Activated CD8-positive, alpha-beta memory T cell treated with anti-CD3 and anti-CD28 coated beads for 1 hour (primary cell): ENCODE measurements at places on chromosomes 2 and 18.

DNA sequence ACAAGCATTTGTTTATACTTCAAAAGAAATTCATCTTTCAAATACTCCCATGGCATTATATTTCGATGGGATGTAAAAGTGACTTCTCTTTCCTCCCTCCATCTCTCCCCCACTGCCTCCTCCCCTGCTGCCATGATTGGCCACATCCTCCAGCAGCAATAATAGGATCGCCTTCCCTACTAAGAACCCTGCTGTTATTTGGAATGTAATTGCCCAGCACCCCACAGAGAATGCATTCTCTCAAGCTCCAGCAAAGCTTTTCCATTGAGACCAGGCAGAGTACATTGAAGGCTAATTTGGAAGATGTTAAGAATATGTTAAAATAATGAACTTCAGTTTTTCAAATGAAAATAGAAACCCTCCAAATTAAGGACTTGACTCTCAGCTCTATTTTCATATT, 375.4 kb upstream of the ACVR2A start:
- DNase-seq, result no peak

DNA sequence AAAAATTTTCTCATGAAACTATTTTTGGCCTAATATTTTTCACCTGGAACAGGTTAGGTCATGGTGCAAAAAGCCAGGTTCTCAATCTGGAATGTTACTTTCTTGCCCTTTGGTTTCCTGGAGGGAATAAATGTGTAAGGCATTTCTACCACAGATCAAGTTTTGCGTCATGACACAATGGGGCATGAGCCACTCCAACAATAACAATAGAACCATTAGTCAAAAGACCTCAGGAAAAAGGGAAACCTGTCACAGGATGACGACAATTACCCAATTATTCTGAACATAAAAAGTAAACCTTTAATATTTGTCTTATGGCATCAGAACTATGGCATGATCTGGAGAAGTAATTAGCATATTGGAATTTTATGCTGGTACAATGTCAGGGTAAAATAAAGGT, 88.2 kb upstream of the HNRNPA3 start:
- DNase-seq, result no peak

GRCh38 chr2:64067326-64067725, 48.1 kb upstream of the VPS54 start:
- no peak for DNase-seq

GRCh38 chr2:240213226-240213475, 72.7 kb upstream of the OTOS start:
- no peak for DNase-seq

DNA sequence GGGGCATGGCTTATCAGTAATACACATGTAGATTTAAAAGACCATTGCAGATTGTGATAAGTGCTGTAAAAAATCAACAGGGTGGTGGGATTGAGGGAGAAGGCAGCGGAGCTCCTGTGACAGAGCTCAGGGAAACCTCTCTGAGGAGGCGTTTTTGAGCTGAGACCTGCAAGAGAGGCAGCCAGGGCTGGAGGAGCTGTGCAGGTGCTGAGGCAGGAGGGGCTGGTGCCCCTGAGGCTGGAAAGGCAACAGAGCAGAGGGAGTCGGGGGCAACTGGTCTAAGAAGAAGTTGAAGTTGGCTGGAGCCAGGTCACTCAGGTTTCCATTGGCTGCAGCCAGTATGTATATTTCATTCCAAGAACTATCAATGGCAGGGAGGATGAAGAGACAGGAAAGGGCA, 47.6 kb downstream of the KLHL29 start:
- no peak for DNase-seq

DNA sequence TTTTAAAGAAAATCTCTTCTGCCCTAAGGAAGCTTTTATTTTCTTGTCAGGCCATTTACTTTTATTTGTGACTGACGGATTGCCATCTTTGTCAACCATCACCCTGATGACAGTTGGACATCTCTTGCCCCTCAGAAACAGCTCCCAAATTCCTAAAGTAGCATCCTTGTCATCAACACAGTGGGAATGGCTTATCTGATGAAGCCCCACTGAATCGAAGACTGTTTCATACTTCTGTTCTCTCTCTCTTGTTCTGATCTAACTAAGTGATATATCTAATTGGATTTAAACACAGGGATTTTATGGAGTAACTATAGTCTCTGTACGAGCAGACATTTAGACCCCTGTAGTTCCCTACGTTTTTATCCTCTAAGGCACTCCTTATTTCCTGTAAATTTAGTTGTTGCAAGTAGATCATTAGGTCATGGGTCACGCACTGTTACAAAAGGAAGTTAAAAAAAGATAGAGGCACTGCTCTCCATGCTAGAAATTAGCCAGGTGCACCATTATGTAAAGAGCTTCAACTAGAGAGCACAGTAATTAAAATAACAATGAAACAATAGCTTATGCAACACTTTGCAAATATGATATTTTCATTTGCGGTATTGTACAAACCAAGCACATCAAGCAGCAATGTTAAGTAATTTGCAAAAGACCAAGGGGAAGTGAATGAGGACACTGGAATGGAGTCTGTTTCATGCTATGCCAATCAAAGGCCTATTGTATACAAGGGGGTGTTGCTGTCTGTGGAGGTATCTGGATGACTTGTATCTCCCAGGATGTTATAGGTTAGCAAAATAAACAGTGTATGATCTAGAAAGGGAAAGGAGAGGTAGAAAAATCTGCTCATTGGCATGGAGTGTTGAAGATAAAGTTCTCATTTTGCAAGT, 284.7 kb downstream of the LRRTM1 start:
- DNase-seq, result no peak

GRCh38 chr2:67616749-67617148, 219.6 kb downstream of the ETAA1 start:
- DNase-seq, result no peak

DNA sequence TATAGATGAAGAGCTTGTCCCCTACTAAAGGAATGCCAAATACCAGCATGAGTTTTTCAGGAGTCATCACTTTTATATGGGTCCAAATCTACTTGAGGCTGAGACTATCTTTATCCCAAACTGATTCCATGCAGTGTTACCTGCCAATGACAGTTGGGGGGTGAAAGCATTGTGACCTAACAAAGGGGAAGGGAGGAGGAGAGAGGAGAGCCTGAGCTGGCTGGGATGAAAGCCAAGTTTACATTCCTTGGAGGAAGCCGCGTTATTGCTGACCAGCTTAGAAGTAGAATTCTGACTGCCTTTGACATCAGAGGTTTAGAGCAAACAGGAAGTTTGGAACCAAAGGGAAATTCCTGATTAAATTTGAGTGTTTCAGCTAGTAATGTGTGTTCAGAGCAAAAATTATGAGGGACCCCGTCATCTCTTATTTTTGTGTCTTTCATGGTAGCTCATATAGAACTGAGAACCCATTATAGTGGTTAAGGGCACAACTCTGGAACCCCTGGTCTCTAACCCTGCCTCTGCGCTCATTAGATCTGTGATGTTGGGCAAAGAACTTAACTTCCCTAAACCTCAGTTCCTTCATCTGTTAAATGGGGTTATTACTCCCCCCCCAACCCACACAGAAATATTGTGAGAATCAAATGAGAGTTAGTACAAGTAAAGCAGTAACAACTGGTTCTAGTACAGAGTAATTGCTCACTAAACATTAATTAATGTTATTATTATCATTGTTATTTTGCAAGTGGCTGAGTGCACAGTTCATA, 199.3 kb upstream of the EPAS1 start:
- no peak for DNase-seq

DNA sequence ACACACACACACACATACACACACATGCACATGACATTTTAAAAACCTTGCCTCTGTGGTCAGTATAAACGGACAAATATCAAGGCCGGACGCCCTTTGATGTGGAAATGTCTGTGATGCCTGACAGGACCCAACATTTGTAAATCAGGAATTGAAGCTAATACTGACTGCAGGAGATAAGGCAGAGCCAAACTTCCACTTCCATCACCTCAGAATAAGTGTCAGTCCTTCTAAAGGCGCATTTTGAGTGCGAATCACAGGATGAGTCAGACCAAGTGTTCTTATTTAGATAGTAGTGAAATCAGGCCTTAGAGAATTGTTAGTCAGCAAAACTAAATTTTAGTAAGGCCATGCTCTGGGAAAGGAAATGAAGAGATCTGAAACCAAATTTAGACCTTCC, 211.7 kb upstream of the LRATD1 start:
- no peak for DNase-seq

GRCh38 chr2:191187105-191187829, 36.5 kb upstream of the STAT4 start:
- no peak for DNase-seq

GRCh38 chr2:118014492-118014824, 588 bp upstream of the CCDC93 start:
- no peak for DNase-seq

DNA sequence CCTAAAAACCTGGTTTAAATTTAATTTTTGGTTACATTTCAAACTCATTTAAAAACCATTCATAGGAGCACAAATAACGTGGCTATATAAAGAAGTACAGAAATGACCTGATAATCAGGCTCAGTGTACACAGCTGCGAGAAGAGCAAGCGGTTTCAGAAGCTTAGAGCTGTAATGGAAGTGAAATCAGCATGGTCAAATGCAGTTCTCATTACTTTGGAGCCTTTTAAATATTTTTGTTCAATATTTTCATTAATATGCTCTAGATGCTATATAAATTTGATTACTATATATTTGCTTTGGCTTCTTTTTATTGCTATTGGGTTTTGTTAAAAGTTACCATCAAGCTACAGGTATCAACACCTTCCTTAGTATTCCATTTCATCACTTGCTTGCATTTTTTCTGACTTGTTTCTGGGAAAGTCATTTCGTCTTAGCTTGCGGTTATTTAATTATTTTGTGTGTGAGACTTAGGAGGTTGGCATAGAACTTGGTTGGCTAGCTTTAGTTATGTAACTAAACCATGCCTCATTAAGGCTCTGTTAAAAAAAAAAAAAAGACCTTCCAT, 58.7 kb downstream of the AFTPH start:
- DNase-seq, result no peak

- no peak for DNase-seq
These were observed 32.3 kb downstream of the KLF7 start for GRCh38 chr2:207133458-207133819.

DNA sequence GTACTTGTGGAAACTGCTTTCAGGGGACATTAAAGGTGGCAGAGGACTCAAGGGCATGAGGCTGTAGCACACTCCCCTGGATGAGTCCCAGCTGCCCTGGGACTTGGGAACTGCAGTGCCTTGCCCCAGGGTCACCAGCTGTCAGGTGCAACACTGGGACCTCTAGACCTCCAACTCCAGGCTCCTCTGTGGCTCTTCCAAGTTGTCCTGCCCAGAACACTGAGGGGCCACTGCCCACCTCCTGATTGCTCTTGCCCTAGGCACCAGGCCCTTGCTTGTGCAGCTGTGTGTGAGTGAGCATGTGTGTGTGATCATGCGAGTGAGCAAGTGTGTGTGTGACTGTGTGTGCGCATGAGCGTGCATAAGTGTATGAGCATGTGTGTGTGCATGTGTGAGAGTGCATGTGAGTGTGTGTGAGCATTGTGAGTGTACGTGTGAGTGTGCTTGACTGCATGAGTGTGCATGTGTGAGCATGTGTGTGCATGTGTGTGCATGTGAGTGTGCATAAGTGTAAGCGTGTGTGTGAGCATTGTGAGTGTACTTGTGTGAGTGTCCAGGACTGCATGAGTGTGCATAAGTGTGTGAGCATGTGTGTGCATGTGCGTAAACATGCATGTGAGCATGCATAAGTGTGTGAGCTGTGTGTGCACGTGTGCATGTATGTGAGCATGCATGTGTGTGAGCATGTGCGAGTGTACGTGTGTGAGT, 301.5 kb downstream of the NDUFA10 start:
- DNase-seq, result no peak

DNA sequence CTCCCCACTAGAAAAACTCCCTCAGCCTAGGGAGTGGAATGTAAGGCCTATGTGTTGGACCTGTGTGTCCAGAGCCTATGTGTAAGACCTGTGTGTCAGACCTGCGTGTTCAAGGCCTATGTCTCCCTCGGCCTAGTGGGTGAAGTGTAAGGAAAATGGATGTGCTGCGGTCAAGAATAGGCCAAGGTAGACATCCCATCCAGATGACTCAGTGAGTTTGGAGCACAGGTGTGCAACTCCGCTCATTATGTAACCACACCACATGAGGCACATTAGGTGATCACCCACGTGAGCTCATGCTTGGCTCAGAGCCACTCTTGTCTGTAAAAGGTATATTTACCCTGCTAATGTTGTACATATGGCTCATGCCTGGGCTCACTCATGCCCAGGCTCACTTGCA, 565.3 kb upstream of the CRIM1 start:
- DNase-seq, result no peak

GRCh38 chr2:108634011-108634410, 85.3 kb upstream of the RANBP2 start:
- DNase-seq, result no peak
